Fibroblast of lung (primary cell): ENCODE measurements at places on chromosomes 6 and 20. TPM values are rescaled to one million over a fixed set of nuclear protein-coding genes. Genes with fewer than 3 reads are reported as not detected.
A peak's percentile ranks its signal among the peaks of the same experiment; 100 is the strongest.

- no peak for DNase-seq
These were observed 723 bp upstream of the IFT52 start for GRCh38 chr20:43590036-43590391.

DNA sequence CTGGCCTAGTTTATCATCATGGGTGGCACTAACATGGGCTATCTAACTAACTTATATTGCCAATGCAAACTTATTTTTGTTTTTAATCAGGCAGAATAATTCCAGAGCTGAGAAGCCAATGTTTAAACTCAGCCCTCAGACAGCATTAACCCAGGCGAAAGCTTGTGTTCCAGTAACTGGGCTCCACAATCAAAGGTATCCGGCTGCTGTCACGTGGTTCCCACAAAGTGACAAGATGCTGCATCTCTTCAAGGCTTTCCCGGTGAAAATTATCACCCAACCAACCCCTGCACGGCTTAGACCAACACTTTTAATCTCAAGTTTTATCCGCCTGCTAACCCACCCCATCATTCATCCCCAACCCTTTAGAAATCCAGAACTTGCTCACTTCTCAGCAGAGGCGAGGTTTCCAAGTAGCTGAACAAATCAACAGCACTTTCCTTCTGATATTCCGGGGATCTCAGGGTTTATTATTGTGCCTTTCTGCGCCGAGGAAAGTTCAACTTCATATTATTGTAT, 885 bp downstream of the MTCL3 start:
- DNase-seq: no peak

DNA sequence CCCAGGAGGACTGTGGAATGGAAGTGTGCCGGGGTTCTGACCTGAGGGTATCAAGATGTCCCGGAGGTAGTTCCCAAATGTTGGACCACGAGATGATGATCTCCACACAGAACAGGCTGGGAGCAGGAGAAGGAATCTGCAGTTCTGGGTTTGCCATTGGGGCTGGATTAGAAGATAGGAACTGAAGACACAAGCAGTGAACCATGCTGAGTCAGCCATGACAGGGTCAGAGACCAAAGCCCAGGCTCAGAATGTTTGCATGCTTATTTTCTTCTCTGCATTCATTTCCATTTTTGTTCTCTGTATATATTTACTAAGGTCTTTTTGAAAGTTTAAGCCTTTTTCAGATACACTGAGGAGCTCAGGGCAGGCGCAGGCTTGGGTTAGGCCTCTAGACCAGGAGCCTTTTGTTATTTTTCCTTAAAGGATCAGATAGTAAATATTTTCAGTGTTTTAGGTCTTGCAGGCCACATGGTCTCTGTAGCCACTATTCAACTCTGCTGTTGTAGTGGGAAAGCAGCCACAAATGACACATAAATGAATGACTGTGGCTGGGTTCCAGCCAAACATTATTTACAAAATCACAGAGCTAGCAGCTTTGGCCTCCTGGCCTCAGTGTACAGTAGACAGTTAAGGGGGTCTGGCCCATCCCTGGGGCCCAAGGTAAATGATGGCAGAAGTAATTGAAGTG, 28.5 kb downstream of the SLC35D3 start:
- DNase-seq: no peak

DNA sequence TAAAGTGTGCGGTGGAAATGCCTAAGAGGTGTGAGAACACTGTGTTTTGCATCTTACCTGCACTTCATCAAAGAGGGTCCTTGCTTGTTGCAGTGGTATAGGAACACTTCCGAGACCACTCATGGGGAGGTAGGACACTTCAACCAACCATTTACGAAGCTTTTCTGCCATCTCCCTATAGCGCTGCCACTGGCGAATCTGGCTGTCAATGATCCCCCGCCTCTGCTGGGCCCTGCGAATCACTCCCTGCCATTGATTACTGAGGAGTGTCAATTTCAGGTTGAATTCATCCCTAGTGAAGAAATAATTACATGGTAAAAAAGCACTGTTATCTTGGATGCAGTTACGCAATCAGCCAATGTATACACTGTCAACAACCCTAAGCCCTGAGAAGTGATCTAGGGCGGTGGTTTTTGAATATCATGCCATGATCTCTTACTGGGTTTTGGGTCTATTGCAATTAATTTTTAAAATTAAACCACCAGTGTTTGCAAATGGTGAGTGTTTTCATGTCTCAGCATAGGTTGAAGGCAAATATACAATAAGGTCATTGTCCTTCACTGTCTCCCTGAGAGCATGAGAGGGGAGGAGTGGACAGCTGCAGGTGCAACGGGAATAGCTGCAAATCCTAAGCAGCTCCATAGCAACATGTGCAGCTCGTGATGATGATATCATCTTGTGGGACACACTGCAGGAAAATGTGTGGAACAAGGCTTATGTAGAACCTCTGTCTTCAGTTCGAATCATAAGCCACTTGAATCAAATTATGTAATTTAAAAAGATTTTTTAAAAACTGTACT, 400.6 kb downstream of the ESR1 start:
- no peak for DNase-seq

DNA sequence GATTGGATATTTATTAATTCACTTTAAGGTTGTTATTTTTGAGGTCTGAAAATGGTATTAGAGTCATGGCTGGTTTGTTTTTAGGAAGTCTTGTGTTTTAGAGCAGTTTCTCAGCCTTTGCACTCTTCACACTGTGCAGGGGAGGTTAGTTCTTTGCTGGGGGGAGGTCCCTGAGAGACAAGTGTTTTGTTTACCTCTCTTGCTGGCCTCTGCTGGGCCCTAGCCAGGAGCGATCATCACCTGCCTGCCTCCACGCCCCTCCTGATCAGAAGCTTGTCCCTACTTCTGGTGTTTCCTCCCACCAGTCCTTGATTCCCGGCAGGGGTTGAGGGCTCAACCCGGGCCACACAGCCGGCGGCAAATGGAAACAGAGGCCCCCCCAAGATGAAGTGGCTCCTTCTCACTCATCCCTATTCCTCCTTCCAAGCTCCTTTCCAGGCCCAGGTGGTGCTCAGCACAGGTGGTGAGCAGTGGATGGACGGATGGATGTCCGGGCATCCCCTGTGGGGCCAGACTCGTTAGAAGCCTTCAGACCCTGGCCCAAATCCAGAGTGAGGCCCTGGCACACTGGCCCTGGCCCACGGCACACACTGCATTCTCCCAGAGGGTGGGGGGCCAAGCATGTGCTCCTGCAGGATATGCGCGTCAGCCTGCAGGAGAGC, 51.3 kb downstream of the GRM4 start:
- no peak for DNase-seq

GRCh38 chr20:56217829-56218228, 30.7 kb upstream of the MC3R start:
- DNase-seq: no peak

DNA sequence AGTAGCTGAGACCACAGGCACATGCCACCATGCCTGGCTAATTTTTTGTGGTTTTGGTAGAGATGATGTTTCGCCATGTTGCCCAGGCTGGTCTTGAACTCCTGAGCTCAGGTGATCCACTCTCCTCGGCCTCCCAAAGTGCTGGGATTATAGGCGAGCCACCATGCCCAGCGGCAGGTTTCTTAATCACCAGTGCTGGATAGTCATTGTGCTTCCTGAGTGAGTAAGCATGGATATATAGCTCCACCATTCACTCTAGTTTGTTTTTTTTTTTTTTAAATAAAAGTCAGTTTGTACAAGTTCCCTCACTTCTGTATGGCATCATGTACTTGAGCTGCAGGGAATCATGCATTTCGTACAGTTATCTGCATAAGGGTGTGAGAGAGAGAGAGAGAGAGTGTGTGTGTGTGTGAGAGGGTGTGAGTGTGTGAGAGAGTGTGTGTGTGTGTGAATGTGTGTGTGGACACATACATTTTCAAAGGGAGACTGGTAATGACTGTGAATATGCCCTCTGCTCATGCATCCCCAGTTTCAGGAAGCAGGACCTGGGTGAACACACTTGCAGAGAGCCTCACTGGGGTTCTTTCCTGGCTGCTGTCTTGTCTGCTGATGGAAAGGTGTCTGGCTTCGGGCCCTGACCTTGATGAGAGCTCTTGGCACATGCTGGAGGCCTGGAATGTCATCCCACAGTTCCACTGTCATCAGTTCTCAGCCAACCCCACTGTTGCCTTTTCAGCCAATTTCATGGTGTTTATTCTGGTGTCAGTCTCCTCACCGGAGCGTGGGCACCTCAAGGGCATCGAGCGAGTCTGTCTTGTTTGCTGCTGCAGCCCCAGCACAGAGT, 65.0 kb upstream of the XRN2 start:
- DNase-seq: peak; percentile 7

- DNase-seq: no peak
These were observed at the start of gene BPI for GRCh38 chr20:38303908-38304379. Gene BPI (plus strand): TSS chr20:38304156. CDS start chr20:38304224, 68 bp downstream.

DNA sequence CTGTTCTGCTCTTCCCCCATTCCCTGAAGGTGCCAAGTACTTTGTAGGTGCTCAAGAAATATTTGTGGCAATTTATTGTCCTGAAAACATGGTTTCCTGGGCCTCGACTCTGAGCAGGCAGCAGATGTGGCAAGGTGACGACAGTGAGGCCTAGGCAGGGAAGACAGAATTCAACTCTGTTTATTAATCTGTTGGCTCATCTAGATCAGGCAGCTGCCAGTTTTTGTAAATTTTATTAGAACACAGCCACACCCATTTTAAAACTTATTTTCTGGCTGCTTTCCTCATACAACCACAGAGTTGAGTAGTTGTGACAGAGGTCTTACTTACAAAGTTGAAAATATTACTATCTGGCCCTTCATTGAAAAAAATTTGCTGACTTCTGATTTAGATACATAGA, 24.5 kb downstream of the MAPK14 start:
- no peak for DNase-seq

DNA sequence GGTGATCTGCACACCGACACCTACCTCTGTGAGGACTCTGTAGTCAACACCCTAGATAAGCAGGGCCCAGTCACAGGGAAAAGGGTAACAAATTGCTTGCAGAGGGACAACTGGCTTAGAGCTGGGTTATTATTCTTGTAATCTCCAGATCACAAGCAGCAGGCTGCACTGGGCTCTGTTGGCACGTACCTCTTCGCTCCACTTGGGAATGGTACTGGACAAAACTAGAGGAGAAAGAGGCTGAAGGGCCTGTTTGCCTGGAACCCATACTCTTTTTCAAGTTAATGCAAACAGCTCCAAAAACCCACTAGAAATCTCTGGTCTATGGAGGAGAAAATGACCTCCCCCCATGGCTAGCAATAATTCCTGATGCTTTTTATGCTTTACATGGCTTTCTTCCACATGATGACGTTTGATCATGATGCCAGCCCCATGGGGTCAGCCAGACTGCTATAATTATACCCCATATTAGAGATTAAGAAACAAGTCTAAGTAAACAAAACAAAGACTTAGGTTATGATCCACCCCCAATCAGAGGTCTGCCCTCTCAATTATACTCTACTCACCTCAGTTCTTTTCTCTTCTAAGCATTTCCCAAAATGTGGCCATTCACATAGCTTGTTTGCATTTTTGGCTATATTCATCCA, 190.0 kb downstream of the UNC5CL start:
- no peak for DNase-seq

- no peak for DNase-seq
These were observed 94.8 kb upstream of the PHACTR1 start for GRCh38 chr6:12621754-12622153.

GRCh38 chr20:61891916-61892649, 173.6 kb downstream of the TAF4 start:
- DNase-seq: no peak

DNA sequence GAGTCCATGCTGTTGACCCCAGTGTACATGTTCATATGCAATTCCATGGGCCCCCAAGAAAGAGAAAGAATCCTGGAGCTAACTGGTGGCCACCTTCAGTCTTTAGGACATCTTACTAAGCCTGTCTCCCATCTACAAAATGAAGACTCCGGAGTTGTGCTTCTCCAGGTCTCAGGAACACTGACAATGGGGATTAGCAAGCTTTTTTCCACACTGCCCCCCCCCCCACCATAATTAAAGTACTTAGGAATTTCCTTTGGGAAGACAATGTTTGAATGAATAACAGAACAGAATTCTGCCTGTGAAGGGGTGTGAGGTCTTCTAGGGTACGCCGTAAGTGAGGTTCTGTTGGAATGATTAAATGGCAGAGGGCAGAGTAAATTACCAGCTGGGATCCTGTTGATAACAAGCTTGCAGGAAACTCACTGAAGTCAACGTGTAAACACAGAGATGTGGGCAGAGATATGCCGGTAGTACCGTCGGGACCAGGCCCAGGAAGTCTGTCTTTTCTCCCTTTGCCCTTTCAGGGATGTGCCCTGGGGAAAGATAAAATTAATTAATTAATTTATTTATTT, 63.1 kb downstream of the ANKRD6 start:
- no peak for DNase-seq

GRCh38 chr6:142746524-142746923, 198.5 kb downstream of the HIVEP2 start:
- peak; percentile 42 for DNase-seq

- DNase-seq: no peak
These were observed 71.4 kb downstream of the CARMIL1 start for GRCh38 chr6:25350573-25350972.

DNA sequence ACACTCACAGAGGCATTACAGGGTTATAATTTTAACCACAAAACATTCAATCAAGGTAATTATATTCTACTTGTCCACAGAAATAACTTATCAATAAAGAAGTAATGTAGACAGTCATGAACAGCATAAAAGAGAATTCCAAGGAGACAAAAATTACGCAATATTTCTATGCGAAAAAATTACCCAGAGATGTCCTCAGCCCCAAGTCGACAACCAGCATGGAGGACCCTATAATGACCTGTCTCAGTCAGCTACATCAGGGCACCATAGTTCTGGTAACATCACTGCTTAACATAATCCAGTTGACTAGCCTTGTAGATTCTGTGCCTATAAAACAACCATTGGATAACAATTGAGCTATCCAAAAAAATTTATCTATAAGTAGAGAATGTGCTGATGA, 579.8 kb downstream of the PRKN start:
- no peak for DNase-seq

GRCh38 chr20:45322952-45323383, 14.9 kb upstream of the MATN4 start:
- peak; percentile 27 for DNase-seq

Gene ZDHHC14
- 3.5 and 4.6 TPM in 2 replicates for total RNA-seq

Gene BPIFB4
- total RNA-seq: not detected in 2 replicates

Gene HDGFL1
- total RNA-seq: not detected in 2 replicates

Gene RBM24
- 1.0 and 2.5 TPM in 2 replicates for total RNA-seq

Gene MYCT1
- under 0.01 TPM in 1 of 2 replicates, not detected in the other for total RNA-seq
